ENCODE measurements at places on chromosomes 7 and 10. TPM values are rescaled to one million over a fixed set of nuclear protein-coding genes. Genes with fewer than 3 reads are reported as not detected.

GRCh38 chr7:117114272-117114671 lies 161.0 kb downstream of the ST7 start:
- no peak for DNase-seq

The NUPR2 gene
- 3.4 TPM for polyA plus RNA-seq

The AKR1C3 gene
- 63.8 TPM for polyA plus RNA-seq

- DNase-seq = peak; percentile 4
Measured at GRCh38 chr7:124201768-124202349, 169.0 kb upstream of the TMEM229A start.

GRCh38 chr7:4759211-4759610 lies 16.2 kb upstream of the AP5Z1 start:
- DNase-seq = no peak

The VAX1 gene
- polyA plus RNA-seq = not detected

GRCh38 chr7:77262316-77262715 lies 62.7 kb upstream of the FGL2 start:
- DNase-seq = no peak

DNA sequence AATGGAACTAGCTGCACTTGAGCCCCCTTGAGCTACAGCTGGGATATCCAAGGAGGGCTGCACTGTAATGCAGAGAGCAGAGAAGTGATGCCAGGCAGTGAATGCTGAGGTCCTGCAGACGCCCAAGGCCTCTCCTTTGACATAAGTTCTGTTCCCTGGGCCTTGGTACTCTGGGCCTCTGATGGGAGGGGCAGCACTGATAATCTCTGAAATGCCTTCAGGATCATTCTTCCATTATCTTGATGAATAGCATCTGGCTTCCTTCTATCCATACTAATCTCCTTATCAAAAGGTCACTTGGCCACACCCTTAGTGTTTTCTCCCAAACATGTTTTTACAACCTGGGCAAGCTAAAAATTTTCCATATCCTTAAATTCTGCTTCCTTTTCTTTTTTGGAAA lies 6.9 kb downstream of the GRB10 start:
- DNase-seq = no peak

GRCh38 chr7:142753366-142753765 lies 4.1 kb downstream of the PRSS1 start:
- DNase-seq = no peak

The HMX2 gene
- 2.7 TPM for polyA plus RNA-seq

DNA sequence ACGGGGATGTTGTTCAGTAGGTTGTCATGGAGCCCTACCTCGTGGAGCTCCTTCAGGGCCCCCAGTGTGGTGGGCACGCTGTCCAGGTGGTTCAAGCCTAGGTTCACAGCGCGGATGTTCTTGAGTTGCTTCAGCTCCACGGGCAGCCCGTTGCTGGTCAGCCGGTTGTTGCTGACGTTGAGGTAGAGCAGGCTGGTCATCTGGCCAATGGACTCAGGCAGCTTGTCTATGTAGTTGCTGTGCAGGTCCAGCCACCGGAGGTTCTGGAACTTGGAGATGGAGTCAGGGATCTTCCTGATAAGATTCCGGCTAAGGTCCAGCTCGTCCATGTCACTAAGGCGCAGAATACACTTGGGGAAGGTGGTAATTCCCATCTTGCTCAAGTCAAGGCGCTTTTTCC lies 26.0 kb downstream of the LRRC18 start:
- no peak for DNase-seq

The CAMK1D gene
- 10.5 TPM for polyA plus RNA-seq

The SUN3 gene
- 0.38 TPM for polyA plus RNA-seq

The PON2 gene
- 140 TPM for polyA plus RNA-seq

The SLC26A5 gene
- polyA plus RNA-seq = 0.60 TPM

GRCh38 chr10:116664631-116665030 lies 43.9 kb downstream of the PNLIPRP2 start:
- DNase-seq = no peak

DNA sequence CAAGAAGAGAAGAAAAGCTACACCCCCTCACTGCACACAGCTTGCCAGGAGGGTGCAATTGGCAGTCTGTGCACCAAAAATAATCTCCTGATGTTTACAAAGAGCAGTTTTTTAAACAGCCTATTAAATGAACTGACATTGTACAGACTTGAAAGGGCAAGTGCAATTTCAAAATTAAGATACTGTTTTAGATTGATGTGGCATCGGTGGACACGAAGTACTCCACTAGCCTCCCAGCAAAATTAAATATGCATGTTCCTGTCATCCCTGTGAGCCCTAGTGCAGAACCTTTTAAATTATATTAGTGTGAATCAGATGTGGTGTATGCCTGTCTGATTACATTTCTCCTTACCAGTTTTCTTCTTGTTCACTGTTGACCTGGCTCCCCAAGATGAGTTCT lies 87.9 kb downstream of the WIPF3 start:
- DNase-seq = no peak

GRCh38 chr7:66921396-66921917 lies 432 bp downstream of the TMEM248 start:
- peak; percentile 37 for DNase-seq

- no peak for DNase-seq
Measured at GRCh38 chr7:156993021-156993924, 17.2 kb downstream of the MNX1 start.

All from left renal cortex interstitium (tissue), 4 donors.